NCI-H2029 (cell line): ENCODE measurements at places on chromosomes 5 and 9.
A peak's percentile ranks its signal among the peaks of the same experiment; 100 is the strongest.

DNA sequence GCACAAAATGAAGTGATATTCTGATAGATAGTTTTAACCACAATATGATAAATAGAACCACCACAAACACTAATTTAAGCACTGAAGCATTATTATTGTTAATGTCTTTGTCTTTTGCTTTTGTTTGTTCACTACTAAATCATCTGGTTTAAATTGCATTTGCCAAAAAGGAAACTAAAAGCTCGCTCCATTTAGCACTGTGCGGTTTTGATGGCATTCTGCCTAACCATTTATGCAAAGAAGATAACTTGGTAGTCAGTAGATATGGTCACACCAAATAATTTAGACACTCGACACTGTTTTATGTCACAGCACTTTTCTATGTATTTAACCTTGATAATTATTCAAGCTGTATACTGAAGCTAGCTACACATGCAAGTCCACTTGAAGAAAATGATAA lies 849.8 kb upstream of the CDH6 start:
- peak; percentile 30 for DNase-seq

DNA sequence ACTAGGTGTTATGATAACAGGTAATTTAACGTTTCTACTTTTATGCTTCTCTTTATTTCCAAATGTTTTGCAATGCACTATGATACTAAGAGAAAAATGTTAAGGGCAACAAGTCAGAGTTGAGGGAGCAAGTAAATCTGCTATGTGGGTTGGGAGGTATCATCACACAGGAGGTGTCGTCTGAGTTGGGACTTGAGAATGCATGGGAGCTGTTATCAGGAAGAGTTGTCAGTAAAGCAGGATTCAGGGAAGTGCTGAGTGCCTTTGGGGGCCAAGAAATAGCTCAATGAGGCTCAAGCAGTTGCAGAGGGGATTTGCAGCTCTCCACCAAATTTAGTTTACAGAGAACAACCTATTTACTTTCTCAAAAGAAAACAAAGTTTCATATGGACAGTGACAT lies 108.0 kb downstream of the PPP2R2B start:
- no peak for DNase-seq

- no peak for DNase-seq
Measured at GRCh38 chr5:107300721-107301327, 369.9 kb downstream of the EFNA5 start.

DNA sequence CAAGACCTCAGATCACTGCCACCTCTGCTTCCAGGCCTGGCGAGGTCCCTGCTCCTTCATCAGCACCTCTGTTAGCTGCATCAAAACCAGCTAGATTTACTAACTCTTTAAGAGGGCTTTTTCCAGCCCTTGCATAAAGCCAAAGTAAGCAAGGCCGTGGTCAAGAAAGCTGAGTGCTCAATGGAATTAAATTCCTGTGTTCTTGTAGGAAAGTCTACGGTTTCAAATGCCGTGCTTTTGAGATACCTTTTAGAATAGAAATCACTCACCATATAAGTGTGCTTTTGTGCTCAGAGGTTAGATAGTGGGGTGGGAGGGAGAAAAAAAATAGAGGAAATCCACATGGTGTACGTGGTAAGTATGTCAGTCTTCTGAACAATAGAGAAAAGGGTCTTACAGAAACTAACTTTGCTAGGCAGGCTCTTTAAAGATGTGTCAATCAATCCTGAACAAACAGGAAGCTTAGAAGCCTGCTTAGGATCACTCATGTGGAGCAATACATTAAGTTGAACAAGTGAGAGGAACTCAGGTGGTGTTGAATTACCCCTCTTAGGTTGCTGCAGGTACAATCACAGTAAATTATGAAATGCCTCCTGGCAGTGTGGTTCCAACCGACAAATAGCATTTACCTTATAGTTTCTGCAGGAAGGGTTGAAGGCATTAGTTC lies 79.7 kb downstream of the SEMA6A start:
- DNase-seq, result peak; percentile 57

DNA sequence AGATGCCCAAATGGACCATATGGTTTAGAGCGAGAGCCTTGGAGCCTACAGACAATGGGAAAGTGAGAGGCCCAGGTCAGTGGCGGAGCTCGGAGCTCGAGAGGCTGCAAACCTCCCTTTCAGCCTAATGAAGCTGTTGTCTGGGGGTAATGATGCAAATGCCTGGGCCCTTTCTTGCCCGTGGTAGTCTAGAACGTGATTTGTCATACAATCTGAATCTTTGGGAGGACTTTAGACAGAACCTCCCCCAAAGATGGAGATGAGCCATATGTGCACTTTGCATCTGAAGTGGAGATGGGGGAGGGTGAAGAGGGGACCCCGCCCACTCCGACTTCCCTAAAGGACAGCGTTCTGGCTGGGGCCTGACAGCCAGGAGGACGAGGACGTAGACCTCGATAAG lies 10.3 kb upstream of the NEUROG1 start:
- DNase-seq, result no peak

DNA sequence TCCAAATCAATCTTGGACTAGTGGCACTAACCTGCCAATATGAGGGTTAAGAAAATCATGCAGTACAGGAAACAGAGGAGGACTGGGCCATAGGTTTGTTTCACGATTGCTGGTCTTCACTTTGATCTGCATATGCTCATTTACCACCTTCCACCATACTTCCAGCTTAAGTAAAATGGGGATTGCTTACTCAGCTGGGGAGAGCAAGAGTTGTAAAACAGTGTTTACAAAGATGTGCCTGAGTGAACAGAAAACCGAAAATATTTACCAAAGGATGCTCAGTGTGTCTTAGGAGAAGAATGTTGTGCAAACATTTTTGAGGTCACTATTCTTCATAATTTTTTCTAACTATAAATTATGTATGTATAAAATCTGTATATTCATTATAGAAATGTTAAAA lies 65.1 kb upstream of the DNAH5 start:
- DNase-seq, result peak; percentile 17

DNA sequence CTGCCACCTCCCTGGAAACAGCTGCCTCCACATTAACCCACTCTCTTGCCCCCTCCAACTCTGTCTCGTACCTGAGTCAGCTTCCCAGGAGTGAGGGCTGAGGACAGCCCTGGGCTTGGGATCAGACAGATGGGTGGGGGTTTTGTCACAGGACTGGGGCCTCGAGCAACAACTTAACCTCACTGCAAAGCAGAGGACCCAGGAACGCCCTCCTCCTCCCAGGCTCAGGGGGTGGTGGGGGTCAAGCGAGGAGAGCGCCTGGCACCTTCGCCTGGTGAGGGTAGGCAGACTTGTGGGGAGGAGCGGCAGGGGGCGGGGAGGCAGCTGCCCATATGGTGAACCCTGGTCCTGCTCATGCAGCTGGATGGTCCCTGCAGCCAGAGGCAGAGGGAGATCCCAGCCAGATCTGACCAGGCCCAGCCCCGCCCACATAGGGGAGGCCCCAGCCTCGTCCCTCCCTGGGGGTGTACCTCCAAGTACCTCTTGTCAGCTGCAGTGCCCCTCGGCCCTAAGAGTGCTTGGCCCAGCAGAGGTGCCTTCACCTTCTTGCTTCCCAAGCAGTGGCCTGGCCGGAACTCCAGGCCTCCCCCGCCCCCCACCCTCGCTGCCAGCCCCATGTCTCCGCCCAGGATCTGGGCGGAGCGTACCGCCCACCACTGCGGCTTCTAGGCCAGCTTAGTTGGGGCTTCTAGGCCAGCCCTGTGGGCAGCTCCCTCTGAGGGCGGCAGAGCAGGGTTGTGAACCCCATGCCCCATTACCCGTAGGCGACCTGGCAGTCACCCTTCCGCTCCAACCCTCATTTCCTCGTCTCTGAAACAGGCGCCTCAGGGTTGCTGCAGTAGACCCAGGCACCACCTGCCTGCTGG lies at the start of gene SARDH:
Gene SARDH (minus strand): TSS at position 579 of the 866 bp plus-strand sequence. CDS start 4,179 bp downstream, outside the sequence.
- peak; percentile 33 for DNase-seq

- DNase-seq, result peak; percentile 35
Measured at GRCh38 chr9:130997925-130998596, 10.9 kb upstream of the LAMC3 start.

GRCh38 chr9:4315582-4316215 lies 15.8 kb upstream of the GLIS3 start:
- peak; percentile 4 for DNase-seq
